ENCODE measurements at places on chromosomes 11 and 22.
A peak's percentile ranks its signal among the peaks of the same experiment; 100 is the strongest.

GRCh38 chr22:17717708-17718107, 56.6 kb downstream of the BID start:
- no peak for DNase-seq

DNA sequence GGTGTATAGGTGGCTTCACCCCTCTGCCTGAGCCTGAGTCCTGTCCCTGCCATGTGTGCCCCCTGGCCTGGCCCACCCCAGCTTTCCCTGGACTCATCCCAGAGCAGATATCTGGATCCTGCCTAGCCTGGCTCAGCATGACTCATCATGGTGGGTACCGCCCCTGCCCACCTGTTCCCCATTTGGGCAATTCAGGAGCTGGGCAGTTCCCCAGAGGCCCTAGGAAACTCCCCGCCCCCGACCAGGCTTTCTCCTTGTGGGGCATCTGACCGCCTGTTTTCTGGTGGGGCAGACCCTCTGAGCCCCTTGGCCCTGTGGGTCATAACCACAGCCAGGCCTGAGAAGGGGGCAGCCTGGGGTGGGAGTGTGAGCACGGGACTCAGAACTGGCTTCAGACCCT, 4.4 kb downstream of the TSPO start:
- DNase-seq: no peak

GRCh38 chr11:115208808-115209259, 295.4 kb downstream of the CADM1 start:
- no peak for DNase-seq

DNA sequence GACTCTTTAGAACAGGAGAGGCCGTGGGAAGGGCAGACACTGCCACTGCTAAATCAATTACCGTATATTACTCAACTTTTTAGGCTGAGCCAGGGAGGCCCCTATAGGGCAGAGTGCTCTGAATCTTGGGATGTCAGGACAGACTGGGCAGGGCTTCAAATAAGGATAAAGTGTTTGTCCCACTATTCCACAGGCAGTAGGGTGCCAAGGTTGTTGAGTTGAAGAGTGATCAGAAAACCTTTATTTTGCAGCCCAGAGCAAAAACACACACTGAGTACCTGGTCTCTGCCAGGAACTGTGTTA, 1.6 kb upstream of the B4GAT1 start:
- DNase-seq: no peak

DNA sequence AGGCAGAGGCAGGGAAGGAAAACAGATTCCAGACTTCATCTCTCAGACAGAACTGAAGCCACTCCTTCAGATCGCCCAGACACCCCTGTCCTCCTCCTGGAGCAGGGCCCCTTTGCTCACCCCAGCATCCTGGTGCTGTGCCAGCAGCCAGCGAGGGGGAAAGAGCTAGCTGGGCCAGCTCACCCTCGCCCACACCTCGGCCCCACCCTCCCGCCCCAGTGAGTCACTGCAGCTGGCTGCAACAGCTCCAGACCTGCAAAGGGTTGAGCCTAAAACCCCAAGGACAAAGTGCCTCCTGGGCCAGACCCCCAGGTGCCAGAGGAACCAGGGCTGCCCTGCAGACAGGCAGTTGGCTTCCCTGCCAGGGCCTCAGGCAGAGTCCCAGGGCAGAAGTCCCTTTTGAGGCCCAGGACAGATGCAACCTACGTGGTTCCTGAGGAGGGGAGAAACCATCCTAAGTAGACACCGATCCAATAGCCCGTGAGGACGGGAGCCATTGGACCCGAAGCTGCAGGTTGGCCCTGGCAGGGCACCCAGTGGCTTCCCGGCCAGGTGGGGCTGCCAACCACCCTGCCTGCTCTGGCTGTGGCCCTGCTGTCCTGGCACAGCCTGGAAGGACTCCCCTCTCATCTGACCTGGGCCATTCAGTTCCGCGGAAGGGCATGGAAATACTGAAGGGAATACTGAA, 7.2 kb downstream of the AHNAK start:
- DNase-seq: no peak

DNA sequence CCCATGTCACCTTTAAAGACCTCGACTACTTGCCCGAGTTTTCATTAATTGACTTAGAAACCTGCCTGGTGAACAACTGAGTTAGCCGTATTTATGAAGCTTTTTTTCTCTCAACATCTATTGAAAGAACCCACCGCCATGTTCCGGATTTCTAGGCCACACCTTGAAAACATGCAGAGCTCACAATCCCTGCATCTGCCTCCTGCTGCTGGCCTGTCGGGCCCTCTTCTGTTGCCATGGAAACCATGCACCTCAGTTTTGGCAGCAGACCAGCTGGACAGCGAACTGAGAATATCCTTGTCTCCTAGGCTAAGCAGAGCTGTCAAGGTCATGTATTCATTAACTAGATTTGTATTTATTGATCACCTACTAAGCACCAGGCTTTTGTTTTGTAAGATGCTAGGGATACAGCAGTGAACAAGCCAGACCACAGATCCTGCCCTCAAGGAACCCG, 4.3 kb upstream of the PATZ1 start:
- DNase-seq: peak; percentile 41

GRCh38 chr11:88164806-88165585, 10.2 kb downstream of the RAB38 start:
- DNase-seq: no peak

DNA sequence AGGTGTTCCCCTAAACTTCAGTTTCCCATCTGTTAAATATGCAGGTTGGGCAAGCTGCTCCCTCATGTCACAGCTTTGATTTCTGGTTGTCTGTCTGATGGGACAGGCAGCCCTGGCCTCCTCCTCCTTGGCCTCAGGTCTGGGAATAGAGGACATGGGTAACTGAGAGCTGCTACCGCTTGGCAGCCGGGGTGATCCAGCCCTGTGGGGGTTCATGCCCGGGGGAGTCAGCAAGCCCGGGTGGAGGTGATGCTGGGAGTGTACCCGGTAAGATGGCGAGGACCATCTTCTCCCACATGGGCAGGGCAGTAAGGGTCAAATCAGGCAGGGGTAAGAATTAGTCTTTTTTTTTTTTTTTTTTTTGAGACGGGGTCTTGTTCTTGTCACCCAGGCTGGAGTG, 845.0 kb downstream of the TBC1D22A start:
- DNase-seq: no peak

GRCh38 chr11:3200388-3201111, 18.1 kb downstream of the MRGPRG start:
- no peak for DNase-seq

DNA sequence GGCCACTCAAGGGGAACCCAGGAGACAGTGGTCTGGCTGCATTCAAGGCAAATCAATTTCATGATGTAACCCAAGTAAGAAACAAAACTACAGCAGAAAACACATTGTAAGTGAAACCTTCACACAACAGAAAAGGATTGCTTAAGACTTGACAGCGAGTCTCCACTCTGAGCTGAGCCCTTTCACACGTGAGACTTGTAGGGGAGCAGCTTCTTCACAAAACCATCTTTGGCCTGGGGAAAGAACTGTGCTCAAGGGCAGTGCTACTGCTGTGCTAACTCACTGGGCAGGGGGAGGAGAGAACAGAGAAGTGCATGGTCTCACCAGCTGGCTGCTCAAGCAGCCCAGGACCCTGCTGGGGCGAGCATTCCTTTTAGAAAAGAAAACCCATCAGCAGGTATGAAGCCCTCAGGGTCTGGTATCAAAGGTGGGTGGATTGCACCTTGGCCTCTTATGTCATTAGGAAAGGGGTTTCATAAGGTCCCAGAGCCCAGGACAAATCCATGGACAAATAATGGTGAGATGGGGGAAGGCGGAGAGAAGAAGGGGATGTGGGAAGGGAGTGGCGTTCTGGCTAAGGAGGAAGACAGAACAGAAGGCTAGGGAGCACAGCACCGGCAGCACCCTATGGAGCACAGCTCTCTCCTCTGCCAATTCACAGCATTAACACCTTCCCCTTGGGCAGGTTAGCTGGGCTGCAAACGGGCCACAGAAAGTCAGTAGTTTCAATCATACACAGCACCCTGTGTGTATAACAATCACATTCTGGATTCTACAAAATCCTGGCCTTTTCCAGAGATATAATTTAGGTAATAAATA, 20.6 kb upstream of the RAPSN start:
- DNase-seq: no peak

GRCh38 chr11:35031867-35032266, 107.1 kb upstream of the CD44 start:
- no peak for DNase-seq

DNA sequence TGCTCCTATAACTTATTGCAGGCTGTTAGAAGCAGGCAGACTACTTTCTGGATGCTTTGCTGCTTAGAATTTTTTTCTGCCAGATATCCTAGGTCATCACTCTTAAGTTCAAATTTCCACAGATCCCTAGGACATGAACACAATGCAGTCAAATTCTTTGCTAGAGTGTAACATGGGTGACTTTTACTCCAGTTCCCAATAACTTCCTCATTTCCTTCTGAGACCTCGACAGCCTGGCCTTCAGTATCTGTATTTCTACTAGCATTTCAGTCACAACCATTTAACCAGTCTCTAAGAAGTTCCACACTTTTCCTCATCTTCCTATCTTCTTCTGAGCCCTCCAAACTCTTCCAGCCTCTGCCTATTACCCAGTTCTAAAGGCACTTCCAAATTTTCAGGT, 60.4 kb upstream of the ZBED5 start:
- no peak for DNase-seq

- DNase-seq: no peak
Measured at GRCh38 chr22:40660730-40661129, 18.6 kb upstream of the MCHR1 start.

DNA sequence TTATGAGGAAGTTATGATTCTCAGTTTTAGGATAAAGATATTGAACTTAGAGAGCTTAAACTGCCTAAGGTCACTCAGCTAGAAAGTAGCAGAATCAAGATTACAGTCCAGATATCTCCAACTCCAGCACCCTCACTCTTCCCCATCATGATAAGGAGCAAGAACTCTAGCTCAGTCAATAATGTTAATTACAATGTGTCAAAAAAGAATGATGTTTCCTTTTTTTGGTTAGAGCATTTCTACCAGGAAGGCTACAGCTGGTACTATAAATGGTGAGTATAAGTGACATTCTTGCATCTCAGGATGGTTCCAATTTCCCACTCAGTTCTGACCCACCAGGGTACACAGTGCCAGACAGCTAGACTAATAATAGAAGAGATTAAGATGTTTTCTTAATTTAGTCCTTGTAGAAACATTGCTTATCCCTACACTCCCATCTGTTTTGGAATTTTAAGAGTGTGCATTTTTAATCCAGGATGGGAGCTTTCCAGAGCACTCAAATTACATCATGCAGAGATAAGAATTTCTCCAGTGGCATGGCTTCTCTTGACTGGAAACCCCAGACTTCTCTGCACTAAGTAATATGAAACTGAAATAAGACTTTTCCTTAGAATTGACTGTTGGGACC, 21.6 kb upstream of the BBOX1 start:
- no peak for DNase-seq

DNA sequence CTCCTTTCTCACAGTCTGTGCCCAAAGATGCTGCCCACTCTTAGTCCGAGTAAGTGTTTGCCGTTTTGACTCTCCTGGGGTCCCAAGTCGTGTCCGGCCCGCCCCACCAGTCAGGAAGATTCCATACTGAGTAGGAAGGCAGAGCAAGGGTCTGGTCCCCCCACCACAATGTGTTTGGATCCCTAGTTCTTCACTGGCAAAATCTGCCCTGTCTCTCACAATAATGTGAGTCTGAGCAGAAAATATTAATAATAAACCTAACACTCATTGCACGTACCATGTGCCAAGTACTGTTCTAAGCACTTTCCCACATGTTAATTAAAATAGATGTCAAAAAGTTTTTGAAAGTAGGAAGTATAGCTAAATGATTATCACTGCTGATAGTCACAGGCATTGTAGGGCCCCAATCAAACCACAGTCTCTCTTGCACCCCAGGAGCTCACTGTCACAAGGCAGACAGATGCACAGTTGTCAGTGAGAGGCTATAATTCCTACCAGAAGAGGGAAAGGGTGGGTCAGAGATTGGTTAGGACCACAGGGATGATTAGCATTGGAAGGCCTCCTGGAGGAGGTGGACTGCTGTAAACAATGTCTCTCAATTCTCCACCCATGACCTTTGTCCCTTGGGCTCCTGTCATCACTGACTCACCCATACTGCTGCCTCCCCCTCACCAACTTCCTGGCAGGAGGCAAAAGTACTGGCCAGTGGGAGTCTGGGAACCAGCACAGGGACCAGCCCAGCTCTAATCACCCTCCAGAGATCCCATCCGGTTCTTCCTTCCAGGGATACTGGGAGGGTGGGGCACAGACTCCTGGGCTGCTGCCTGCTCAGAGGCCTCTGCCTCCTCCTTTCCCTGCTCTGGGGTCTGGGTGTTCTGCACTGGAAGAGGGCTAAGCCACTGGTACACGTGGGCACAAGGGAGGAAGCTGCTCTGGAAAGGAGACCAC, 1.0 kb upstream of the POLD4 start:
- DNase-seq: no peak

DNA sequence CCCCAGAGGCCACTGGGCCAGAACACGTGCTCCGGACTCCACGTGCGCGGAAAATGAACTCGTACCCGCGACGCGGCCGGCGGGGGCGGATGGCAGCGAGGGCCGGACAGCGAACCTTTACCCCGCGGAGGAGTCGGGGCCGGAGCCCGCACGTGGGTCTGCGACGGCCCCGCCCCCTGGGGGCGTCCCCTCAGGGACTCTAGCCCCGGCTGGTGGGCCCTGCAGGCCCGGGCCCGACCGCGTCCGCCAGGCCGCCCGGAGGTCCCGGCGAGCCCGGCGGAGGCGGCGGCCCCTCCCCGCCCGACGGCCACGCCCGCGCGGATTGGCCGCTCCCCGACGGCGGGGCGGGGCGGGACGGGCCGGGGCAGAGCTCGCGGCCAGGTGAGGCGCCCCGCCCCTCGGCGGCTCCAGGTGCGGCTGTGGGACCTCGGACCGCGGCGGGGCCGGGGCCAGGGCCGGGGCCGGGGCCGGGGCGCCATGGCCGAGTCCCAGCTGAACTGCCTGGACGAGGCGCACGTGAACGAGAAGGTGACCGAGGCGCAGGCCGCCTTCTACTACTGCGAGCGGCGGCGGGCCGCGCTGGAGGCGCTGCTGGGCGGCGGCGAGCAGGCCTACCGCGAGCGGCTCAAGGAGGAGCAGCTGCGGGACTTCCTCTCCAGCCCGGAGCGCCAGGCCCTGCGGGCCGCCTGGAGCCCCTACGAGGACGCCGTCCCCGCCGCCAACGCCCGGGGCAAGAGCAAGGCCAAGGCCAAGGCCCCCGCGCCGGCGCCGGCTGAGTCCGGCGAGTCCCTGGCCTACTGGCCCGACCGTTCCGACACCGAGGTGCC, at the start of gene FAM83F:
FAM83F (plus strand) TSS at position 389 of the 827 bp plus-strand sequence; CDS start at position 478, 89 bp downstream.
- DNase-seq: no peak

DNA sequence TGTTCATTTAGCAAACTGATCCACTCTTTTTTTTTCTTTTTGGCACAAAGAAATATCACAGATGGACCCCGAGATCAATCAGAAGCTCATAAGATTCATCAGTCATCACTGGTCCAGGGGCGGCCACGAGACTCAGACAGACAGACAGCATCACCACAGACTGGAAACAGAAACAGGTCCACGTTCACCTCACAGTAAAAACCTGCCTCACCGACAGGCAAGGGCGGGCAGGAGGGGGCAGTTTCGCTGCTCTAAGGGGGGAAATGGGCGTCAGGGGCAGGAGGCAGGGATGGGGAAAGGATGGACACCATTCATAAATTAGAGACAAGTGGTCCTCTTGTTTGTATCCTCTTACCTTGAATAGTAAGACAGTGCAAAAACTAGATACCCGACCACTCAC, 16.5 kb downstream of the CHST1 start:
- DNase-seq: no peak

Measured in NCI-H1436 (cell line).